Activated CD4-positive, alpha-beta T cell treated with anti-CD3 and anti-CD28 coated beads, Interleukin-2, amount 50 U/mL, for 1 hour (primary cell): ENCODE measurements at places on chromosomes 7 and 10.

DNA sequence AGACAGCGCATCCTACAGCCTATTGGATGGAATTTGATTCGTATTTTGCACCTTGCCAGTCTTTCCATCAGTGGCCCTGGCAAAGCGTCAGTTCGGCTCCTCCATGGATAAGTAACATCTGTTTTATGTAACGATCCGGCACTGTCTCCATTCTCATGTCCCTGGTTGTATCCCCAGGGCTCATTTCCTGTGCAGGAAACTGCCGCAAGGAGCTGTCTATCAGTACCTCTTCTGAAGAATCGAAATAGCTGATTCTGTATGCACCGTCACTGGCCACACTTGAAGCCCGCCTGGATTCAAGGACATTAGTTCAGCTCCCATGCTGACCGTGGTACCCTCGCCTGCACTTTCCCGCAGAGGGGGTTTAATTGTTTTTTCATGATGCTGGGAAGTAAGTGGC is 53.1 kb upstream of the NPS start:
- no peak for DNase-seq

GRCh38 chr7:155009570-155010157 is 6.7 kb upstream of the PAXIP1 start:
- peak; percentile 25 for DNase-seq

GRCh38 chr10:31770307-31770902 is 158.2 kb downstream of the ARHGAP12 start:
- peak; percentile 59 for DNase-seq

- DNase-seq, result no peak
These were observed 29.3 kb downstream of the MAPK8 start for GRCh38 chr10:48335788-48336187.

DNA sequence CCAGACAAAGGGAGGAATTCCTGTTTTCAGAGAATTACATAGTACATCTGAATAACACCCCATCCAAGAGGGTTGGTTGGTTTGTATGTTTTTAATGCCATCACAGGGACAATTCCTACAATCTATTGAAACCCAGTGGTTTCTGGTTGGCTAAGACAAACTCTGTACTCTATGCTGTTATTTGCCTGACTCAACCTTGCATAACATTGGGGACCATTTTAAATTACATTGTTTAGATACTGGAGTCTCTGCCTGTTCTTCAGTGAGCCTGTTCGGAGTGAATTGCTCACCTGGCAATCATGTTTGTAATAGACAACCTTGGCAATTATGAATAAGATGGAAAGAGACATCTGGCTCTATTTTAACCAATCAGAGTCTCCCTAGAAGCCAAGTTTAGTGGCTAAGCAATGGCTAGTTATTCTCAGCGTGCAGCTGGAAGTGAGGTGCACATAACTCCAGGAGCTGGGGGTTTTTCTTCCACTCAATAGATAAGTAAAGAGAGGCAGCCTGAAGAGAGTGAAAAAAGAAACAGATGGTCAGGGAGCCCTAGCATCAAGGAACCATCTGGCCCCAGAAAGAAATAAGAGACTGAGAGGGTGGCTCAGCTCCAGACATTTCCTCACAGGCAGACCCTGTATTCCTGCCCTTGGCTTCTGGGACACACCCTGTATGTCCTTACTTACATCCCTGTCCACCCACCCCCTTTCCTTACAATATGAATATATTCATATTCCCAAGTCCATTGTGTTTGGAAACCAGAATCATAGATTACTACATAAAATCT is 21.2 kb upstream of the SLC35G1 start:
- DNase-seq, result no peak

DNA sequence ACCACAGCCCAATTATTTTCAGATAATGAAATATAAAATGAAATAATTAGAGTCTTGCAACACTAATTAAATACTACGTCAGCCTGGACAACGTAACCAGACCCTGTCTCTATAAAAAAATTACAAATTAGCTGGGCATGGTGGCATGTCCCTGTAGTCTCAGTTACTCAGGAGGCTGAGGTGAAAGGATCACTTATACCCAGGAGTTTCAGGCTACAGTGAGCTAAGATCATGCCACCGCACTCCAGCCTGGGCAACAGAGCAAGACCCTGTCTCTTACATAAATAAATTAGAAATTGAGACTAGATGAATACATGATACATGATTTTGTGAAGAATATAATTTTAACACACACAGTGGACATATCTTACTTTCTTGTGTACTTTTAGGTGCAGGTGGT is 18.4 kb downstream of the TIAL1 start:
- no peak for DNase-seq

GRCh38 chr10:11005725-11006427 is 11.8 kb upstream of the CELF2 start:
- DNase-seq, result no peak

- DNase-seq, result peak; percentile 2
These were observed 13.9 kb downstream of the OSBPL3 start for GRCh38 chr7:24965831-24966708.
